H7 (cell line): ENCODE measurements at places on chromosomes 16 and 17.
A peak's percentile ranks its signal among the peaks of the same experiment; 100 is the strongest.

DNA sequence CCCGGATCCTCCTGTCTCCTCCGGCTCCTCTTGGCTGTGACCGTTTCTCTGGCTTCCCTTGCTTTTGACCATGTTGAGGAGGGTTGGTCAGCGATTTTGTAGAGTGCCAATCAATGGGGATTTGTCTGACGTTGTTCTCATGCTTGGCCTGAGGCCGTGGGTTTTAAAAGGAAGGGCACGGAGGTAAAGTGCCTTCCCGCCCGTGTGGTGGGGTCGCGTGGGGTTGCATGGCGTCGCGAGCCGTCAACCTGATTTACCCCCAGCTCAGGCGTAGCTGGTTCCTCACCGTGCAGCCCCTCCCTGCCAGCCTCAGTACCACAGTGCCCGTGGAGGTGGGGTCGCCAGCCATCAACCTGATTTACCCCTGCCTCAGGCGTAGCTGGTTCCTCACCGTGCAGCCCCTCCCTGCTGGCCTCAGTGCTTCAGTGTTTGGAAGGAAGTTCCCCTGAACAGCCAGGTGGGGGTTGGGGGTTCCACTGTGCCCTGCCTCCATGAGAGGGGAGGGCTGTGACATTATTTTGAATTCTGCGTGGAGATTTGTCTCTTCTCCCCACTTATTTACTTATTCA lies 5.0 kb downstream of the TPSAB1 start:
- peak; percentile 51 for DNase-seq

DNA sequence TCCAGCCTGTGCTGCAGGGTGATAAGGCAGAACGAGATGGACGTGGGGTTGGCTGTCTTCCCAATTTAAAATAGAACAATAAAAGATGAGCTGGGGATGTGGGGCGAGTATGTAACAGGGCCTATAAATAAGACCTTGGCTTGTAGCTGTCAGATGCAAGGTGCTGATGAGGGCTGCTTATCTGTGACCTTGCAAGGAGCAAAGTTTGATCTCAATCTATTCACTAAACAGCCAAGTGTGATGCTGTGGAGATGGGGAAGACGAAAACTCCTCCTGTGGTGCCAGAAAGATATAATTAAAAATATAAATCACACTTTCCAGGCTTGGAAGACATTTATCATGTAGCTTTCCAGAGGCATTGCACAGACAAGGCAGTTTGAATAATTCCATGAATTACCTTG lies 26.7 kb upstream of the TEX2 start:
- no peak for DNase-seq

DNA sequence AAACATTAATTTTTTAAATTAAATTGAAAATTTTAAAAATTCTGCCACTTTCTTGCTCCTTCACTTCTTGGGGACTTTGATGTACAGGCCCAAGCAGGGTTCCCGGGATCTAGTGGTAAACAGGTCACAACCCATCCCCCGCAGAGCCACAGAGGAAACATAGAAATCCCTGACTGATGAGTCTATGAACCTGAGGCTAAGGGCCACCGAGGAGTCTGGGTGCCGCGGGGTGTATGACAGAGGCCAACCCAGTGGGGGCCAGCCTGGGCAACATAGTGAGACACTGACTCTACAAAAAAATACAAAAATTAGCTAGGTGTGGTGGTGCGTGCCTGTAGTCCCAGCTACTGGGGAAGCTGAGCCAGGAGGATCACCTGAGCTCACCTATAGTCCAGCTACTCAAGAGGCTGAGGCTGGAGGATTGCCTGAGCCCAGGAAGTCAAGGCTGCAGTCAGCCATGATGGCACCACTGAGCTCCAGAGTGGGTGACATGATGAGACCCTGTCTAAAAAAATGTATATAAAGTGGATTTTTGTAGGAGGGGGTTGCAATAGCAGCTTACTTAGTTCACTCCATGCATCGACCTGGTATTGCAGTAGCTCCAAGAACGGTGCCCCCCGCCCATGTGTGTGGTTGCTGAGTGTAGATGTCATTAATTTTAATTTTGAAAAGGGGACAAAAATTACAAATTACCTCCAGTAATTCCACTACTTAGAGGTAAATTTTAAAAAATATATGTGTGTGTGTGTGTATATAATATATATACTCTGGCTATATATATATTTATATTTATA lies 9.2 kb upstream of the FLYWCH1 start:
- DNase-seq = peak; percentile 51

GRCh38 chr17:2982854-2983253 lies 80.6 kb downstream of the OR1D5 start:
- no peak for DNase-seq

DNA sequence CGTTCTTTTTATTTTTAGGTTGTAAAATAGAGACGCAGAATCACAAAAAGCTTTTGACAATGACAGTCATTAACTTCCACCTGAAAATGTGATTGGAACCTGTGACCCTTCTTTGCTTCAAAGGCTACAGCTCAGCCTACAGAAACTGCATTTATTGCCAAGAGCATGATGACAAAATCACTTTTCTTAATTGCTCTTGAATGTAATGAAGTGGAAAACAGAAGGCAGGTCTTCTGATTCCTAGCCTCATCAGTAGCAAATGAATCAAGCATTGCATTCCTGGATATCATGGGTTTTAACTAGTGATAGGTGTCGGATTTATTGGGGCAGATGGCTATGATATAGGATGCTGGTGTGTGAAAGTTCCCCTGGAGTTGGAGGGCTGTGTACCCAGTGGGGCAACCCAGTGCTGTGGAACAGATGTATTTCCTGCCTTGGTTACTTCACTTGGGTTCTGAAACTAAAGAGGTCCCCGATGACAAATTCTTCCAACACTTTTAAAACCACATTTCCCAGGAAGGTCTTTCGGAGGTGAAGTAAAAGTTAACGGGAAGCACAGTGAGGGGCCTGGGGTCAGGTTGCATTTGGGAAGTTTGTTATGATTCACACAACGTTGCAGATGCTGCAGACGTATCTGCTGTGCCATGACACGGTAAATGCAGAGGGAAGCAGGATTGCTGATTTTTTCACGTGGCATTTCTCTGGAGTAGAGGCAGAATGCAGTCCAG lies 127.5 kb downstream of the HS3ST3A1 start:
- DNase-seq = no peak

GRCh38 chr17:80759377-80759673 lies 214.7 kb downstream of the RPTOR start:
- DNase-seq = no peak

GRCh38 chr17:75348386-75349012 lies 57.0 kb downstream of the GRB2 start:
- no peak for DNase-seq

- DNase-seq = no peak
Measured at GRCh38 chr16:58317608-58318152, 22.9 kb upstream of the PRSS54 start.

DNA sequence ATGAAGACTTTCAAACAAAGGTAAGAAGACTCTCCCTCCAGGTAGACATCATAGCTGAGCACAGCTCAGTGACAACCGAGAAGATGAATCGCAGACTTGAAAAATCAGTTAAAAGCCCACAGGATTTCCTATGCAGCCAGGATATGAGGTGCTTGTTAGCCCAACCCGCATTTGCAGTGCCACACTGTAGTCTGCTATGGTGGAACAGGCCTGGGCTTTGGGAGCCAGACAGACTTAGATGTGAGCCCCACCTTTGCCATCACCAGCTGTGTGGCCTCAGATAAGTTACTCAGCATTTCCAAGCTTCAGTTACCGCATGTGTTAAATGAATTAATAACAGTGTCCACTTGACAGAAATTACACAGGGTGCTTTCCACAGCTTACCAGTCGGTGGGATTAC lies 204.4 kb upstream of the HS3ST3A1 start:
- no peak for DNase-seq

- peak; percentile 27 for DNase-seq
Measured at GRCh38 chr17:20988001-20988636, 54.7 kb downstream of the USP22 start.

DNA sequence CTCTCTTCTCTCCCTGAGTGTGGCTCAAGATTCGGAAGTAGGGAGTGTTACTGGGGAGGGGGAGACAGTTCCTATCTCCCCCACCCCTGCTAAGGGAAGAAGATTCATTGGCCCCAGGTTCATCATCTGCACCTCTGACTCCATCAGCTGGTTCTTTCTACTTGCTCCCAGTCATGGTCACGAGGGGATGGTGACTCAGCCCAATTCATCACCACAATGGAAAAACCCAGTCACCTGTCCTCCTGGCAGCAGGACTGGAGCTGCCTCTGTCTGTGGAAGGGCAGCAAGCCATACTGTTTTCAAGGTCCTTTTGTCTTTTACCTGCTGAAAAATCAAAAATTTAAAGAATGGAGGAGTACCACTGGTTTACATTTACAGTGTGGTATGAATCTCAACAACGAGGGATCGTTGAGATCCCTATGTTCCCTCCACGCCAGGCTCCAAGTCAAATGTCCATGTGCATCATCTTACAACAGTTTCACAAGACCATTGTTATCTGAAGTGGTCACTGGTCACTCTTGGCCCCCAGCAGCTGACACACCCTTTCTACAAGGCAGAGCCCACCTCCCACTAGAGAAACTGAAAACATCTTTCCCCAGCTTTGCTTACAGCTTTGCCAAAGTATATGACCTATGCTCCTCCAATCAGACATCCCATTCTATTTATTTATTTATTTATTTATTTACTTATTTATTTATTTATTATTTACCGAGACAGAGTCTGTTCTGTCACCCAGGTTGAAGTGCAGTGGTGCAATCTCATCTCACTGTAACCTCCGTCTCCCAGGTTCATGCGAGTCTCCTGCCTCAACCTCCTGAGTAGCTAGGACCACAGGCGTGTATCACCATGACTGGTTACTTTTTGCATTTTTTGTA lies 40.4 kb upstream of the NDRG4 start:
- DNase-seq = no peak

DNA sequence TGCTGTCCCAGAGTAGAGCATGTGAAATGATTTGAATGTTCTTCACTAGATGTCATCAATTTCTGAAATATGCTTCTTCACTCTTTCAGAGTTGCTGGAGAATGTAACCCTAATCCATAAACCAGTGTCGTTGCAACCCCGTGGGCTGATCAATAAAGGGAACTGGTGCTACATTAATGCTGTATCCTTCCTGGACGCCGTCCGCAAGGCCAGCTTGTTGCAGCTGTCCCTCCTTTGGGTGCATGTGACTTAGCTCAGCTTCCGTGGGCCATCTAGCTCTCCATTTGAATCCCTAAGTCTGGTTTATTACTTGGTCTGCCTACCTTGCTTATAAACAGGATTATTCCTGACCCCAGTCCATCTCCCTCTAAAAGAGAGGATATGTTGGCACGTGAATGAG lies 58.8 kb downstream of the USP10 start:
- DNase-seq = no peak

DNA sequence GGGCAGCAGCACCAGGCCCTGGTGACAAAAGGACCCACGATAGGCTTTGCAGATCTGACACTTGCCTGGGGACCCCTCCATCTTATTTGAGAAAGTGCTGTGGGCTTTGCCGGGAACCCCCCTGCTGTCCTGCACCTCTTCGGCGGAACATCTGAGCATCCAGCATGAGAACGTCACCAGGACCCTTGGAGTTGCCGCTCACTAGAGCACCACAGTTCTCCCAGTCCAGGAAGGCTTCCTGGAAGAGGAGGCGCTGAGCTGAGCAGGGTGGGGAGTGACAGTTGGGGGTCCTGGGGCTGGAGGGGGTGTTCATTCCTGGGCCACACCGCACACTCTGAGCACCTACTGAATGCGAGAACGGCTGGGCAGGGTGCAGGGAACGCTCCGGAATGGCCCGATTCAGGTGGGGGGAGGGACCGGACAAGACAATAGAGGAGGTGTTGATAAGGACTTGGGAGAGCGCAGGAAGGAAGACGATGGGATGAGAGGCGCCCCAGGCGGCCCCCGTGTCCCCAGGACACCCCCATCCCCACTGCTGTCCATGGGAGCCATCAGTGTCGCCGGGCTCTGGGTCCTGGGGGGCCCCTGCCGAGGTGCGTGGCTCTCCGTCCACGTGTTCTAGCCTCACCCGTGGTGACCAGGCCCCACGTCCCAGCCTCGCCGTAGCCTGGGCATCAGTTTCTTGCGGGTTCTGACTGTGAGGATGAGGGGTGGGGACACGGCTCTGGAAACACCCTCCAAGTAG lies 24.8 kb upstream of the CACNA1H start:
- no peak for DNase-seq

DNA sequence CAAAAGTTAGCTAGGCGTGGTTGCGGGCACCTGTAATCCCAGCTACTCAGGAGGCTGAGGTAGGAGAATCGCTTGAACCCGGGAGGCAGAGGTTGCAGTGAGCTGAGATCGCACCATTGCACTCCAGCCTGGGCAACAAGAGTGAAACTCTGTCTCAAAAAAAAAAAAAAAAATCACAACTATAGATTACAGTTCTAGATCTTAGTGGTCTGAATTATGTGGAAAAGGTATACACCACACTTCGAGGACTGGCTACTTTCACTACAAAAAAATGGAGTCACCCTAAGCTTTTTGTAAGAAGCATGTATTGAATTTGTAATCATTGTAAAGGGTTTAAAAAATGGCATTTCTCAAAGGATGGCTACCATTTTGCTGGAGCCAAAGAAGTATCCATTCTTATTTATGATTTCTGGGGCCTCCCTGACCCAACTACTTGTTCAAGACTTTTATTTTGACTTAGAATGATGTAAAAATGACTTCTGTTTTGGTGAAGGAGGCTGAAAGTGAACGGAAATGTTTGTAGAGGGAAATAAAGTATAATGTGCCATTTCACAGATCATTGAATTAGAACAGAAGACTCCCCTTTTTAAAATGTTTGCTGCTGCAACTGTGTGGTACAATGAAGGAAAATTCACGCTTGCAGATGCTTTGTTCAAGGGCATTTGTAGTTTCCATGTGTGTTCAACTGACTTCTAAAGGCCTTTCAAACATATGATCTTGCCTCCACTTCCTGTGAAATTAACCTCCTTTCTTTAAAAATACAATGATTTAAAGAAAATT lies 37.1 kb upstream of the NOL11 start:
- no peak for DNase-seq

- no peak for DNase-seq
Measured at GRCh38 chr17:41301916-41302901, at the start of gene KRTAP29-1. Gene KRTAP29-1 (minus strand): TSS chr17:41302851. CDS start chr17:41302851, 0 bp downstream.

DNA sequence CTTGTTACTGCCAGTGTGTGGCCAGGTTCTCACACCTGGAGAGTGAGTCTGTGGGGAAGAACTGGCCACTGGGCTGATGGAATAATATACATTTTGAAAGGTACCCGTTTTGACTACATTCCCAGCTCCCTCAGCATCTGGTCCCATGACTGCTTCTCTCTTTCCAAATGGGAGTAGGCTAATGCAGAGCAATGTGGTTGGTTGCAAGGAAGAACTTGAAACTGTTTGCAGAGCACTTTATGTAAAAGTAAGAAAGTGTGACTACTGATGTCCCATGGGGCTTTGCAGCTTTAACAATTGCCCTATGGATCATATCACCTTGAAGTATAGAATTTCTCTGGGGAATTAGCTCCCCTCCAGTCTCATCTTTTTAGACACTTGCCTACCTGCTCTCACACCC lies 9.0 kb downstream of the KATNIP start:
- no peak for DNase-seq

GRCh38 chr16:2852003-2852730 lies 5.8 kb downstream of the PRSS22 start:
- DNase-seq = peak; percentile 64

DNA sequence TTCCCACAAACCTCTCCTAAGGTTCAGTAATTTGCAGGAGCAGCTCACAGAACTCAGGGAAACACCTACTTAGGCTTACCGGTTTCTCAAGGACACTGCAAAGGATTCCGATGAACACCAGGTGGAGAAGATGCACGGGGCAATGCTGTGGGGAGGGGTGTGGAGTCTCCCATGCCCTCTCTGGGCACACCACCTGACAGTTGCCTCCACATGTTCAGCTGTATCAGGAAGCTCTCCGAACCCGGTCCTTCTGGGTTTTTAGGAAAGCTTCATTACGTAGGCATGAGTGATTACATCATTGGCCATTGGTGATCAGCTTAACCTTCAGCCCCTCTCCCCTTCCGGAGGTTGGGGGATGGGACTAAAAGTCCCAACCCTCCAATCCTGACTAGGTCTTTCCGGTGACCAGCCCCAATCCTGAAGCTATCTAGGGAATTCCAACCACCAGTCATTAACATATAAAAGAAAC lies 21.6 kb downstream of the C17orf58 start:
- DNase-seq = peak; percentile 80
